ENCODE measurements at places on chromosomes 3 and 15.

GRCh38 chr15:84872009-84872910 lies 12.2 kb upstream of the SLC28A1 start:
- DNase-seq = no peak

DNA sequence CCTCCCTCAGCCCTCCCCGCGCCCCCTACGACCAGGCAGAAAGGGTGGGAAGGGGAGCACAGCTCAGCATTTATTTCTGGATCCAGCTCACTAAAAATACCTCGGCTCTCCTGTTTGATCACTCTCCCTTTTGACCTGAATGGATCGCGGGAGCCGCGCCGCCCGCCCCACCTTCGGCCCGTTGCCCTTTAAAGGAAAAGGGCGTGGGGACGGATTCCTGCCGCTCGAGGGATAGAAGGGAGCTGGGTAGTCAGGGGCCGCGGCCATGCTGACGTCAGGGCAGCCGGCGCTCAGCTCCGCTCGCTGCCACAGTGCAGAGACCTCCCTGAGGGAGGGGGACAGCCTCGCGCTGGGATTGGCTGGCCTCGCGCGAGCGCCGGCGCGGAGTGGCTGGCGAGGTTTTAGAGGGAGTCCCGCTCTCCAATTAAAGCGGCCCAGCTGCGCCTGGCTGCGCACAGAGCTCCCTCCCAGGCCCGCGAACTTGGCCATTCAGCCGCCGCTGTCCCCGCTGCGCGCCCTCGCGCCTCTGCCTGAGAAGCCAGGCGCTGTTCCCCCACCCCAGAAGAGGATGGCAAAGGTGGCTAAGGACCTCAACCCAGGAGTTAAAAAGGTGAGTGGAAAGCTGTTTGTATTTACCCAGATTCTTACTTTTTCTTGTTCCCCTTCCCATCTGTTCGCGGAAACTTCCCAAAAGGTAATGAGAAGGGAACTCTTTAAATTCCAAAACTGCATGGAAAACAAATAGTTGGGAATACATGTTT lies at the start of gene LMCD1:
LMCD1 (plus strand) TSS at position 453 of the 761 bp plus-strand sequence; CDS start at position 569, 116 bp downstream.
- peak; percentile 88 for DNase-seq

- DNase-seq = peak; percentile 82
Measured at GRCh38 chr3:132029182-132029902, 5.5 kb downstream of the CPNE4 start.

DNA sequence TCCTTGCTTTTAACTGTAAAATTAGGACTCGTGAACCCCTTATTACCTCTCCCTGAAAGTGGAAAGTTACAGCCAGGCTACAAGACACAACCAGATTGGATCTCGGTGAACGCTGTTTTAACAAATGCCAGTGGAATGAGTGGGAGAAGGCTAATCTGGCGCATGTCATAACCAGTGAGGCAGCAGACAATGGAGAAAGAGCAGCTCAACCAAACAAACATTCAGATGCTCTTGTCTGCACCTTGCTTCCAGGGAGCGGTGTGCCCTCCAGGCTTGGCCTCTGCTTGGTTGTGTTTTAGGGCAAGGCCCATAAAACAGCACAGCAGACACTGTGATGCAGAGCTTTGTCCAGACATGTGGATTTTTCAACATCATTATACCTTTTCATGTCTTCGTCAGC lies 45.9 kb upstream of the ATP1B3 start:
- no peak for DNase-seq

GRCh38 chr3:194494951-194495374 lies 8.2 kb upstream of the ATP13A3 start:
- DNase-seq = no peak

DNA sequence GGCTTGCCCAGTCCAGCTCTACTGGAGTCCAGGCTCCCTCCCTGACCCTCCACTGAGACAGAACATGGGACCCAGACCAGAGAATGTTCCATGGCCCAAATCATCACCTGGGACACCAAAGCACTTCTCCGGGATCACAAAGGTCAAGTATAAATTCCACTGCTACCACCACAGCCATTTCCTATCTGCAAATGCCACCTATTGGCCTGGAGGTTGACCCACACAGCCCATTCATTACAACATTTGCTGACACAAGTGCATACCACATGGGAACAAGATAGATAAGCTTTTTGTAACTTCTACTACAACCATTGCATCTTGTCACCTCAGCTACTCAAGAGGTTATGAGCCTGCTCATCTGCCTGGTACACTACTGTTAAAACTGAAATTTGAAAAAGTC lies 126.8 kb upstream of the NECTIN3 start:
- no peak for DNase-seq

GRCh38 chr15:34501131-34501530 lies 63.5 kb upstream of the GOLGA8A start:
- no peak for DNase-seq

DNA sequence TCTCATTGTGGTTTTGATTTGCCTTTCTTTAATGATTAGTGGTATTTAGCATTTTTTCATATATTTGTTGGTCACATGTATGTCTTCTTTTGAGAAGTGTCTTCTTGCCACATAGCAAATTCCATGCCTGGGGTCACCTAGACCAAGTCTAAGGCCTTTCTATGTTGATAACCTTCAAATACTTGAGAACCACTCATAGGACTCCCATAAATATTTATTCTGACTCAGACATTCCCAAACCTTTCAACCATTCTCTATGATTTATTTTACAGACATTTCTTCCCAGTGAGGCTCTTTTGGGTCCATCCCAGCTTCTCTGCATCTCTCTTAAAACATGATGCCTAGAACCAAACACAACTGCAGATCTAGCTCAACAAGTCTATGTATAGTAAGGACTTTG lies 69.2 kb downstream of the ATP8B4 start:
- no peak for DNase-seq

- no peak for DNase-seq
Measured at GRCh38 chr3:8319935-8320634, 181.5 kb upstream of the LMCD1 start.

GRCh38 chr3:41578798-41579197 lies 379.5 kb downstream of the CTNNB1 start:
- no peak for DNase-seq

- no peak for DNase-seq
Measured at GRCh38 chr3:29511701-29512100, 230.8 kb downstream of the RBMS3 start.

DNA sequence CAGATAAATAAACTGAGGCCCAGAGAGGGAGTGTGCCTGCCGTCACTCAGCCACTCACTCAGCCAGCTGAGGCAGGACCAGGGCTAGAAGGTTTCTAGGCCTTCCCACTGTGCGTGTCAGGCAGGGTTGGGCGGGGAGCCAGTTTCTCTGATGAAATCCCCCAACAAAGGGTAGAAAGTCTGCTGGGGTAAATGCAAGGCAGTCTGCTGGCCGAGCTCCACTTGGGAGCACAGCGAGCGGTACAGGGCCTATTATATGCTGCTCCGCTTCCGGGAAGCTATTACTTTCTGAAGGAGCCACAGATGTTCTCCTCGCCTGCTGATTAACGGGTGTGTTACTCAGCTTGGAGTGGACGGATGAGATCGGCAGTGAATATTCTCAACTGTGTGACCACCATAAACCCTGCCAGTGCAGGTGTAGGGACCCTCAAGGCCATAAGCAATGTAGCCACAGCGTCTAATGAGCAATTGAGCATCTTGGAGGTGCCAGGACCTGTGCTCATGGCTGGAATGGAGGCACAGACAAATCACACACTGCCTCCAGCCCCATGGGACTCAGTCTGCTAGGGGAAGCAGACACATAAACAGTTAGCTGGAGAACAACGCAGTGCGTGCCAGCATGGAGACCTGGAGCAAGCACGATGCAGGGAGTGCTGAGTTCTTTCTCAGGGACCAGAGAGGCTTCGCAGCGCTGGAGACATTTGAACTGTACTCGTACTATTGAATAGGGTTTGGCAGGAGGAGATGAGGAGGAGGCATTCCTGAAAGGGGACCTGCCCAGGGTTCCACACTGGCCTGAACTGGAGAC lies 42.1 kb downstream of the CORO2B start:
- DNase-seq = no peak

- no peak for DNase-seq
Measured at GRCh38 chr3:54321520-54321919, 199.2 kb downstream of the CACNA2D3 start.

GRCh38 chr15:49741712-49742111 lies 120.9 kb downstream of the DTWD1 start:
- no peak for DNase-seq

DNA sequence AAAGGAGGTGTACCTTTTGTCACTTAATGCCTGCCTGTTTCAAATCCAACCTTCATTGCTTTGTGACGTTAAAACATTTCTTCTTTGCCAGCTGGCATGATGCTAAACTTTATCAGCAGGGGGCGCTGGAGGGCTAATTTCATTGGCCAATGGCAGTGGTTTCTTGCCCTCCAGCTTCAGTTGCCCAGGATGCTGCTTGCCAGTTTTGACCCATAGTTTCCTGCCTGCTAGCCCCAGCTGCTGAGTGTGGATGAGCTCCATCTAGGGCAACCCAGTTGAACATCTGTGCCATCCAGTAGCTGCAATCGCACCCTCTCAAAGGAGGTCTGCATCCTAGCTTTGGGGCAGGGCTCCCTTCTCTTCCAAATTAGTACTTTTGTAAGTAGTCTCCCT lies 22.1 kb downstream of the ACKR2 start:
- peak; percentile 88 for DNase-seq

DNA sequence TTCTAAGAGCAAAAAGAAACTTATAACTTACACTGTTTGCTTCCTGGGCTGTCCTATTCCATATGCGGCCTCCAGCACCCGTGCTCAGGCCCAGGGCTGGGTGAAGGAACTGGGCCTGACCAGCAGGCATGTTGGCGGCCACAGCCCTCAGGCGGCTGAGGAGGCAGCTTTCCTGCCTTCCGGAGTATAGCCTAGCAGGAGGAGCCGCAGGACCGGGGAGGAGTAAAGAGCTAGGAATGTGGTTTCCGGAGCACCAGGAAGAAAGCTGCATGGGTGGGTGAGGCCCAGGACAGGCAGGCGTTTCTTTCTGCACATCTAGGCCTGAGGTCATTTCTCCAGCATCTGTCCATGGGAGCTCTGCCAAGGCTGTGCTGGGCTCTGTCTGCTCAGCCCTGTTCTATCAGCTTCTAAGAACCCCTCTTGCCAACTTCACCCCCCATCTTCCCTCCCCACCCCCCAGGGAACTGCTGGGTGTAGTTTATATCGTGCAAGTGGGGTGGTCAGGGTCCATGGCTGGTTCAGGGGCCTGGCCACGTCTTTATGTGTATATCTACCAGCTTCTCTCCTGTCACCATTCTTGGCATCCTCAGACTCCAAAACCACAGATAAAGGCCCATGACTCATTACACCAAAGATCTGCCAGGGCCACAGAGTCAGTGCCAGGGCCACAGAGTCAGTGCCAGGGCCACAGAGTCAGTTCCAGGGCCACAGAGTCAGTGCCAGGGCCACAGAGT lies 7.8 kb upstream of the KIF7 start:
- peak; percentile 55 for DNase-seq

GRCh38 chr15:76057332-76058000 lies 2.3 kb upstream of the TMEM266 start:
- DNase-seq = peak; percentile 76

DNA sequence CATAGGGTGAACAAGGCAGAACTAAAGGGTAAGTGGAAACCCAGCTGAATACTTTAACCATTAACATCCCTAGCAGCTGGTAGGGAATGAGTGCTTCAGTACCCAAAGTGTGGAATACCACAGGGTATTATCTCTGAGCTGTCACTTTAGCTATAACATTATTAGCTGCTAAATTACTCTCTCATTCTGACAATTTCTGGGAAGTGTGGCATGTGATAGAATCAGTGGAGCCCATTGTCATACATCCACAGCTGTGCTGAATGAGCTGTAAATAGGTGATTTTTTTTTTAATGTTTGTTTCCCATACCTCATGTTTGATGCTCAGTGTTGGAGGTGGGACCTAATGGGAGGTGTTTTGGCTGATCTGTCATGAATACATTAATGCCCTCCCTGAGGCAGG lies 894.3 kb downstream of the DIPK2A start:
- DNase-seq = no peak

GRCh38 chr3:183825456-183826161 lies at the start of gene MAP6D1:
Gene MAP6D1, minus strand, starts transcription at chr3:183825577. Its CDS starts 30 bp downstream, at chr3:183825547.
- peak; percentile 73 for DNase-seq

GRCh38 chr15:40843261-40843884 lies 475 bp upstream of the SPINT1 start:
- no peak for DNase-seq

GRCh38 chr3:39138804-39139415 lies 14.5 kb downstream of the CSRNP1 start:
- DNase-seq = no peak

DNA sequence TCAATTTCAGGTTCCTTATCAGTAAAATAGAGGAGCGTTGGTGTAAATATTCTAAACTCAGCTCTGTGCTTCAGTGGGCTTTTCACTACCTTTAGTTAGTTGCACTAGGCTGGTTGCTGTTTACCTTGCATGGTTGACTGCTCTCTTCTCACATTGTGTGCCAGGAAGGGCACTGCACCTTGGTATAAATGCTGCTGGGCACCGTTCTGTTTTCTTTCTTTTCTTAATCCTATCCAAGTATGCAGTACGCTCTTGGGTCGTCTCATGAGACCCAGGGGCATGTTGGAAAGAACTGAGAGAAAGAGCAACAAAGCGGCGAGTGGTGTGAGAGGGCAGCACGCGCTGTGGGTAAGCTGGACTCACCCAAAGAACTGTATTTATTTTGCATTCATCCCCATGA lies 22.4 kb downstream of the KCNMB2 start:
- no peak for DNase-seq

- peak; percentile 67 for DNase-seq
Measured at GRCh38 chr3:160170409-160171370, 54.5 kb upstream of the C3orf80 start.

- no peak for DNase-seq
Measured at GRCh38 chr15:57655053-57655452, 51.5 kb upstream of the POLR2M start.

DNA sequence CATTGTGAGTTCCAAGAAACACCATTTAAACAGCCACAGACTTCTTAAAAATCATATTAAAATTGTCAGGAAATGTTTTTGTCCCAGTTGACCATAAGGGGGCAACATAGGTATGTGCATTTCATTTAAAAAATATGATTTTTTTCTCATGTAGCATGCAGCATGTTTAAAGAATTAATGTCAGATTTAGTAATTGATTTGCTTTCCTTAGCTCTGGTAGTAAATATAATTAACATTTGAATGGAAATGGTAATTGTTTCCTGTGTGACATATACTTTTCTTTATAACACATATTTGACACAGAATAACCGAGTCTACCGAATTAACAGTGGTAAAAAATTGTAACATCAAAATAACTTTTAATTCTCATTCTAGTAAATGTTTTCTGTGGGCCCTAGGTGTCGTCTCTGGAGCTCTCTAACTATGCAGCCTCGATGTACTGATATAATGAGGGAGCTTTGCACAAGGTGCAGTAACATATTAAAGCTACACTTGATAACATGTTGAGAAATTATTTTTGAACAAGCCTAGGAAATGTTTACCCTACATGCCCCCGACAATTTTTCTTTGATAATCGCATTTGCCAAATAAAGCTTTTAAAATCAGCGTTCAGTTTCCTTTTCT lies 34.9 kb downstream of the NXPE3 start:
- peak; percentile 68 for DNase-seq
